AG08396 (cell line): ENCODE measurements at places on chromosomes 11 and 22.

- no peak for DNase-seq
Observed at GRCh38 chr11:98409069-98409468, 611.7 kb upstream of the CNTN5 start.

- DNase-seq: no peak
Observed at GRCh38 chr11:11844272-11844671, 2.5 kb downstream of the USP47 start.

DNA sequence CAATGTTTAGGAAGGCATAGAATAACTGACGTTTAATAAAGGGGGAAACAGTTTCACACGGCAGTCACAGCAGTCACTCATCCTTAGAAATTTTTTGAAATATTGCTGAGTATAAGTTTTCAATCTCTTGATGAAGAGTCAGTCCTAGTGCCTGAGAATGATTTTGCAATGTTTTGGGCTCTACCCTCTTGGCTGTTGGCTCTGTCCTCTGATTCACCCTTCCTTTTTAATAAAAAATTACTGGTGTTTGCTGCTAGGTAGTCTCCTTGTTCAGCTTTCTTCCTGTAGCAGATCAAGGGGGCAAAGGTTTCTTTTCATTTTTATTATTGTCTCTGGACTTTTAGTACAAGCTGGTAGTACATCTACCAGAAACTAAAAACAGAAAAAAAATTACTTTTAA lies 194.3 kb upstream of the ANO3 start:
- no peak for DNase-seq

DNA sequence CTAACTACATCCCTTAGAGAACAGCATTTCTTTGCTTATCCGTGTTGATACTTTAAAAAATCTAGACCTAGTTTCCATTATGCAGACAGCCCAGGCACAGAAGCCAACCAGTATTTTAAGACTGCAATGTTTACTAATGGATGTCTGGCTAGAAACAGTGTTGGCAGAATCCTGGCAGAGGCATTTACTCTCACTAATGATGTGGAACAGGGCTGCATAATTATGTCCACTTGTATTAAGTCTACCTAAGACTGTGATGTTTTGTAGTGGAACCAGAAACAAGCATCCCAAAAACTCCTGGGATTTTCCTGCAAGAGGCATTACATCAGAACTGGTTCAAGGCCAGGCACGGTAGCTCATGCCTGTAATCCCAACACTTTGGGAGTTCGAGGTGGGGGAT lies 50.2 kb upstream of the PICALM start:
- no peak for DNase-seq

DNA sequence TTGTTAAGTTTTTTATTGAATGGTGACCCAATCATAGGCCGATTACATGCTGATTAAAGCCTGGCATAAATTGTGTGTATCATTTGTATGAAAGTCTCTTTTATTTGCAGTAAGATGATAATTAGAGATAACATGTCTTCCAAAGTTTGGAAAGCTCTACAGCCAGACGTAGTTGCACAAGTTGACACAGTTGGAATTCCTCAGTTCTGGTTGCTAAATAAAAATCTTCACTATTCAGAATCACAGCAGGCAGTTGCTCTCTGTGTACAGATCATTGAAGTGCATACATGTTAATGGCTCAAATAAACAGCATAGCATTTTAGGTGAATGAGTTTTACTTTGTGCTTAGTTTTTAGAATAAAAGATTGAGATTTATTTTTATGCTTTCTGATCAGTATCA lies 69.5 kb downstream of the ARHGAP42 start:
- no peak for DNase-seq

DNA sequence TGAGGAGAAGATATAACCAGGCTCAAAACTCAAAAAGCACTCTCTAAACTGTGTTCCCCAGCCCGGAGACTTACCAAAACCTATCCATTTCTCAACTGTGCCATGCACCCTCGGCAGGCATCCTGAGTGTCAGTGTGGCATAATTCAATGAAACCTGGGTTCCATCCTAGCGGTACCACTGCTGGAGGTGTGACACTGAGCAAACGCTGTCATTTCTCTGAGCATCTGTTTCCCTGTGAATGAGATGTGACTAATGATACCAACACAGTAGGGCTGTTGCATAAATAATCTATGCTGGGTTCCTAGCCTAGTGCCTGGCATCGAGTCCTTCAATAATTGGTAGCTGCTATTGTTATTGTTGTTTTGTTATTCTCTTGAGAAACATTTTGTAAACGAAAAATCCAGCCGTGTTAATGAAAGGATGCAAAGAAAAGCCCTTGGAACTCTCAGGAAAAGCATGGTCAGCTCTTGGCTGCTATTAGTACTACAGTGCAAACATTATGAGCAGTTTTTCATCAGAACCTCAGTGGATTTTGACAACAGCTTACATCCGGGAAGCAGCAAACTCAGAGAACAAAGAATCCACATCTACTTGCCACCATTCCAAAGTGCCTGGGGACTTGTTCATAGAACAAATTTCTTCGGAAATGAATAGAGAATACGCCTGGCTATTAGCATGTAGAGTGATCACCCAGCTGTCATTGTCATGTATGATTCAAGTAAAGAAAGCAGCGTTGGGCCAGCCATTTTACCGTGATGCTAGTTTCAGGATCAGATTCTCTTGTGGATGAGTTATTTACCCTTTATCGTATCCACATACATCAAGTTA lies 53.7 kb downstream of the TECTA start:
- DNase-seq: no peak

DNA sequence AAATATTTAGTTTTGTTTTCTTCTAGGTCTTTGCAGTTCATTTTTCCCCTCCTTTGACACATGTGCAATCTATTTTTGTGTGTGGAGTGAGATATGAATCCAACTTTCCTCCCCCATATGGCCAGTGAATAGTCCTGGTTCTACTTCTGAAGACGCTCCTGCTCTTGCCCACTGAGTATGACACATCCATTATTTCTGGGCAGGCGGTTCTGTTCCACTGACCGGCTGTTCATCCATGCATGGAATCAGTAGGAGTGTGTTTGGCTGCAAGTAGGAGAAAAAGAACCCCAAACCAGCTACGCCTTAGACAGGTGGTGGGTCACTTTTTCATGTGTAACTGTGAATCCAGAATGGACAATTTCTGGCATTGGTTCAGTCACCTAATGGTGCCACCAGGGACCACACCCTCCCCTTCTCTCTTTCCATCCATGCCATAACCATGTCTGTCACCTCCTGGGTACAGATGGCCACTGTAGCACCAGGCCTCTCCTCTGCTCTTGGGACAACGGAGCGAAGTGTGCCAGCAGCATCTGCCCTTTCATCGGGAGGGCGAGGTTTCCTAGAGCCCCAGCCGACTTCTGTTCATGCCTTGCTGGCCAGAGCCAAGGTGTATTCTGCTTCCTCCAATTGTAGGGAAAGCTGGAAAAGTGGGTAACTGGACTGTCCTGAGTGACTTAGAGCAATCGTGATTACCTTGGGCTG lies 67.4 kb upstream of the SLC22A12 start:
- DNase-seq: no peak

DNA sequence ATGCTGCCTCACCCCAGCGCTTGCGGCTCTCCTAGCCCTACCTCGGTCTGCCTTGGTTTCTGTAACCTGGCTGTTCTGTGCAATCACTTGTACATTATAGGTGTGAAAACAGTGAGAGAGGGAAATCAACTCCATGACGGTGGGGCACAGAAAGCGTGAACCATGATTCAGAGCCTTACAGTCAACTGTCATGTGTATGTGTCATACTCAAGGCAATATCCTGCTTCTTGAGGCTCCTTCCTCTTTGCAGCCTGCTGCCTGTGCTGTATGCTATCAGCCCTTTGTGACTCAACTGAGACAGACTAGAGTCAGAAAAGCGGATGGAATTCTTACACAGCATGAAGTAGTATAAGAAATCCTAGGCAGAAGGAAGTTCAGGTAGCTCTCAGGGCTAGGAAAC lies 2.1 kb downstream of the NRIP3 start:
- DNase-seq: peak; percentile 78

DNA sequence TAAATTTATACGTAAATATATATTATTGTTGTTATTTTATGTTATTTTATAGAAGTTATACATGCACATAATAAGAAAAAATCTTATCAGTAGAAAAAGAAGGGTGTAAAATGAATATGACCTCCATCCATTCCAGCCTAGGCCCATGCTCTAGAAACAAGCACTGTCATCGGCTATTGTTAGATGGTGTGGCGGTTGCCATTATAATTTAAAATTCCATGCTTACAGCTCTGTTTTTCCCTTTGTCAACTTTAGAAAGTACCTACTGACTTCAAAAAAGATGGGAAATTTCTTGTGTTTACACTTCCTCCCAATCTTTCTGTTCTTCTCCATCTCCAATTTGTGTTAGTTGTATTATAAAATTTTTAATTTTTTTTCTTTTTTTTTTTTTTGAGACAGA lies 61.9 kb upstream of the RDX start:
- DNase-seq: no peak

DNA sequence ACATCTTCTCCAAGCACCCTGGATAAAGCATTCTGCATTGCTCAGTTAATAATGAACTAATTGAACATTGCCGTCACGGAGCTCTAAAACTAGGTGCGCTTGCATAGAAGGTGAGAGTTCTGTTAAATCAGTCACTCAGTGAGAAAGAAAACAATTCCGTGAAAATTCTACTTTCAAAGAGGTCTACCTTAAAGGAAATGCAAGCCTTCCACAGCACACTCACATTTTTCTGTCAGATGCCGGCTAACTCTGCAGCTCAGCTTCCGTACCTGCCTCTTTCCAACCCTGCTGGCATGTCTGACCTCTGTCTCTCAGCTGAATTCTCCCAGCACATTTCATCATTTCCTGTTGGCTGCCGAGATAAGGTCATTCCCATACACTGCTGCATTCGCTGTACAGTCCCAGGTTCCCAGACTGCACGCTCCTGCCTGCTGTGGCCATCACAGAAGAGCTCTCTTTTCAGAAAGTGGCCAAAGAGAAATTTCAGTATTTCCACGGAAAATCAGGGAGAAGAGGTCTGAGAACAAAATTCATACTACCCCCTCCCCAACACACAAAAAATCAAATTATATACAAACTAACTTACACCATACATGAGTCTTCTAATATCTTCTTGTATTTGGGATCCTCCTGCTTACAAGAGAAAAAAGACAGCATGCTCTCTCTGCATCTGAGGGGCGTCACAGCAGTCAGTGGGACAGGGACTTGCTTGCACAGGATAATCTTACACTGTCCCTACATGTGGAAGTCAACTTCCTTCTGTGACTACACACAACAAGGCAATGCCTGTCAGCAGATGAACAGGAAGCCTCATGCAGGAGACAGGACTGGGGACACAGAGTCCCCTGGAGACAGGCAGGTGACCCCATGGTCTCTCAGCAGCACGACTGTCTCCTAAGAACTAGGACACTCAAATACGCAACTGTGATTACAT lies 55.1 kb downstream of the PACSIN2 start:
- peak; percentile 38 for DNase-seq

- DNase-seq: no peak
Observed at GRCh38 chr11:1467270-1467669, 19.3 kb downstream of the MOB2 start.

GRCh38 chr22:44702479-44703198 lies 635 bp downstream of the PRR5 start:
- peak; percentile 37 for DNase-seq

DNA sequence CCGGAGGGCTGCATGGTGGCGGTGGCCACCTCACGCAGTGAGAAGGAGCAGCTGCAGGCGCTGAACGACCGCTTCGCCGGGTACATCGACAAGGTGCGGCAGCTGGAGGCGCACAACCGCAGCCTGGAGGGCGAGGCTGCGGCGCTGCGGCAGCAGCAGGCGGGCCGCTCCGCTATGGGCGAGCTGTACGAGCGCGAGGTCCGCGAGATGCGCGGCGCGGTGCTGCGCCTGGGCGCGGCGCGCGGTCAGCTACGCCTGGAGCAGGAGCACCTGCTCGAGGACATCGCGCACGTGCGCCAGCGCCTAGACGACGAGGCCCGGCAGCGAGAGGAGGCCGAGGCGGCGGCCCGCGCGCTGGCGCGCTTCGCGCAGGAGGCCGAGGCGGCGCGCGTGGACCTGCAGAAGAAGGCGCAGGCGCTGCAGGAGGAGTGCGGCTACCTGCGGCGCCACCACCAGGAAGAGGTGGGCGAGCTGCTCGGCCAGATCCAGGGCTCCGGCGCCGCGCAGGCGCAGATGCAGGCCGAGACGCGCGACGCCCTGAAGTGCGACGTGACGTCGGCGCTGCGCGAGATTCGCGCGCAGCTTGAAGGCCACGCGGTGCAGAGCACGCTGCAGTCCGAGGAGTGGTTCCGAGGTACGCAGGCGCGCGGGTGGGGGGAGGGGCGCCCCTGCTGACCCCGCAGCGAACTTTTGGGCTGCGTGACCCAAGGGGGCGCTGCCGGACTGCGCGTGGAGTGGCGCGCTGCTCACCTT lies 670 bp downstream of the NEFH start:
- no peak for DNase-seq

GRCh38 chr11:131606811-131607335 lies 236.5 kb downstream of the NTM start:
- no peak for DNase-seq

GRCh38 chr11:116396331-116396730 lies 376.5 kb downstream of the BUD13 start:
- DNase-seq: no peak

- no peak for DNase-seq
Observed at GRCh38 chr11:35106595-35106994, 32.4 kb upstream of the CD44 start.

GRCh38 chr11:87046824-87047223 lies 9.1 kb downstream of the TMEM135 start:
- no peak for DNase-seq

GRCh38 chr11:46066335-46066734 lies 54.9 kb downstream of the PHF21A start:
- no peak for DNase-seq

- DNase-seq: peak; percentile 18
Observed at GRCh38 chr22:22720201-22720723, 75.8 kb downstream of the GGTLC2 start.

DNA sequence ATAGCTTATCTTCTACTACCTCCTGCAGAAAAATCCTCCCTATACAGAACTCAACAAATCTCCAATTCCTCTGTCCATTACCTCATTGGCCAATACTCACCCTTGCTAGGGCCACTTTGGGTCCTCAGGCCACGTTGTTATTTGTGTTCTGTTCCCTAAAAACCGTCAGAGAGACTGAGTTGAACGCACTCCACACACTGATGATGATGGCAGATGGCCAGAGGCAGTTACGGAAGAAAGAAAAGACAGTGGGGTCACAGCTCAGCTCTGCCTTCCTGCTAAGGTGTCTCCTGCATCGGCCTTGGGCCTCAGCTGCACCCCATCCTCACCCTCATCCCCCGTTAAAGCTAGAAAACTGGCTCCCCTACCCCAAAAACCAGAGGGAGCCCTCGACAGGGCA lies 66.2 kb downstream of the MICAL3 start:
- no peak for DNase-seq

DNA sequence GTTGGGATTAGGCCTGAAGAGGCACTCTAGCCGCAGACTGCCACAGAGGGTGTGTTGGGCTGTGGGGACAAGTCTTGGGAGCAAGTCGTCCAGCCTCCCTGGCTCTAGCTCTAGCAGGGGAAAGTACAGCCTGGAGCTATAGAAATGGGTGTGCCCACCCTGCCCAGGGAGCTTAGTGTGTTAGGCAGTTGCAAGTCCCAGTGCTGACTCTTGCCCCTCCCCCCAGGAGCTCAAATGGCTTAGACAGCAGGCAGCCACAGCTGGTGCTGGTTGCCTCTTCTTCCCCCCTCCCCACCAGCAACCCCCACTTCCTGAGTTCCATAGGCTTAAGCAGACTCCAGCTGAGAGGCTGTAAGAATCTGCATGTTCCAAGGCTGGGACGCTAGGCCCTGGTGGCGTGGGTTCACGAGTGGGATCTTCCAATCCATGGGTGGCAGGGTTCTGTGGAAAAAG lies 61.2 kb downstream of the GUCY1A2 start:
- no peak for DNase-seq
